Smooth muscle cell of the brain vasculature (primary cell): ENCODE measurements at places on chromosomes 2 and 18.

GRCh38 chr2:215606219-215606618 is 170.4 kb upstream of the FN1 start:
- no peak for DNase-seq

GRCh38 chr2:45857867-45858520 is 206.5 kb downstream of the PRKCE start:
- DNase-seq, result no peak

GRCh38 chr2:195582188-195582587 is 74.8 kb upstream of the SLC39A10 start:
- no peak for DNase-seq

DNA sequence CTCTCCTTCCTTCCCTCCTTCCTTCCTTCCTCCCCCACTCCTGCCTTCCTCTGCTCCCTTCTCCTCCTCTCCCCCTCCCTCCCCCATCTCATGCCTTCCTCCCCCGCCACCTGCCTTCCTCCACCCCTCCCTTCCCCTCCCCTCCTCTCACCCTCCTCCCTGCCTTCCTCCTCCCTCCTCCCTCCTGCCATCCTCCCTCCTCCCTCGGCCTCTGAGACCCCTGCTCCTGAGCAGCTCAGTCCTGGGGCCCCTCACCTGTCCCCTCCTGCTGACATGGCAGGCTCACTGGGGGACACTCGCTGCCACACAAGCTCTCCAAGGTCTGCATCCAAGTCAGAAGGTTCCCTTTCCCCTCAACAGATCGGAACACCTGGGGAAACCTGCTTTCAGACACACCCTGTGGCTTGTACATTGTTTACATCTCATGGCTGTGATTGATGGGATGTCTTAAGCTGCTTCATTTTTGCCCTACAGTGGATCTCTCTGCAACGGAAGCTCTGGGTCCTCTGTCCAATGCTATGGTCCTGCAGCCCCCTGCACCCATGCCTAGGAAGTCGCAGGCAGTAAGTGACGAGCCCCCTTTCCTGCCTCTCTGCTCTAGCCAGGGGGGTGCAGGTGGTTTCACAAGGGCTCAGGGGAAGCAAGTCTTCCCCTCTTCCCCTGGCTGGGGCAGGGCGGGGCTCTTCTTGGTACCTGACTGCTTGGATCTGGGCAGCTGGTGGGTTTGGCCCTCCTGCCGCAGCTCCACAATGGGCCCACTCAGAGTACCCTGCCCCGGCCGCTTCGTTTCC is 22.9 kb downstream of the ITGB1BP1 start:
- no peak for DNase-seq

GRCh38 chr2:63679252-63679855 is 90.6 kb downstream of the MDH1 start:
- no peak for DNase-seq

- DNase-seq, result no peak
Observed at GRCh38 chr18:60623331-60623730, 250.8 kb upstream of the MC4R start.

DNA sequence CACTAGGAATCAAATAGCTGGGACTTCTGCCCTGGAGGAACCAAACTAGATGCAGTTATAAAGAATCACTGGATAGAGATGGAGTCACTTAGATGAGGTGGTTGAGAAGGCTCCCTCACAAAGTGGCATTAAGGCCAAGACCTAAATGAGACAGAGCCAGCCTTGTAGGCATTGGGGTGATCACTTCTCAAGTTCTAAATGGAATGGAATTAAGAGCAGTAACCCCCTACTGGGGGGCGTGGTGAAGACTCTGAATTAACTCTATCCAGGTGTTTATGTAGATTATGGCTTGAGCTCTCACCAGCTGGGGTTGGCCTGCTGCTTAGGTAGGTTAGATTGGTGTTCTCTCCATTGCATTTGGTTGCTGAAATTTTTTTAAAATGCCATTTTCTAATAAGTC is 71.3 kb downstream of the TTC27 start:
- no peak for DNase-seq

DNA sequence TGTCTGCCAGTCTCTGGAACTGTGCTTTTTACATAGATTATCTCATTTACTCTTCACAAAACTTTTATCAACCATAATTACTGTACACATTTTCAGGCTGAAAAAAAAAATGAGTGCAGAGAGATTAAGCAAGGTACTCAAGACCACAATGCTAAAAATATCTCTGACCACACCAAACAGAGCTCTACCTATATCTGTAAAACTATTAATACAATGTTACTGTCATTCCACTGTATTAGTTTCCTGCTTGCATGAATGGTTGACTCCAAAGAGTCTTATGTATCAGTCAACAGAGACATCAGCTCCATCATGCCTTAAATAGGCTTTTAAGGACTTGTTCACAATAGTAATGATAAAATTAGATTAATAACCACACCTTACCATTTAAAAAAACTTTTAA is 134.7 kb upstream of the CCDC150 start:
- no peak for DNase-seq

GRCh38 chr2:232418056-232418455 is 11.4 kb downstream of the ALPG start:
- no peak for DNase-seq

DNA sequence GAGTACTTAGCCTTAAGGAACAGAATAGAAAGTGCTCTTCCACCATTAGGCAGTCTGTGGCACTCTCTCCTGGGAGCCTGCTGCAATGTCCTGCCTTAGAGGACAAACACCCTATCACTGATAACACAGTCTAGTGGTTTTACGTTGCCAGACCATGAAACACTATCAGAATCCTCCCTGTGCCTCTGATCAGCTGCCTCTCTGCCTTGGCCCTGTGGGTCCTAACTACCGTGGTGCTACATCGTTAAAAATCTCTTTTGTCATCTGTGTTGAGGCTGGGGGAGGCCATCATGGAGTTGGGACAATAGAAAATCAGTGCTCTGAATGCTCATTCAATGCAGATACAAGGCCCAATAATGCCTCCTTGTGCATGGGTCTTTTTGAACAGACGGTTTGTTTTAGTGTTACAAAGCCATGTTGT is 11.9 kb upstream of the APCDD1 start:
- DNase-seq, result no peak

- DNase-seq, result no peak
Observed at GRCh38 chr2:151655663-151656398, 78.4 kb downstream of the NEB start.

GRCh38 chr2:232925153-232925820 is 55.2 kb downstream of the SNORC start:
- DNase-seq, result no peak

GRCh38 chr2:183185534-183185933 is 61.3 kb downstream of the NUP35 start:
- no peak for DNase-seq

GRCh38 chr18:9987345-9987744 is 73.5 kb downstream of the VAPA start:
- no peak for DNase-seq

DNA sequence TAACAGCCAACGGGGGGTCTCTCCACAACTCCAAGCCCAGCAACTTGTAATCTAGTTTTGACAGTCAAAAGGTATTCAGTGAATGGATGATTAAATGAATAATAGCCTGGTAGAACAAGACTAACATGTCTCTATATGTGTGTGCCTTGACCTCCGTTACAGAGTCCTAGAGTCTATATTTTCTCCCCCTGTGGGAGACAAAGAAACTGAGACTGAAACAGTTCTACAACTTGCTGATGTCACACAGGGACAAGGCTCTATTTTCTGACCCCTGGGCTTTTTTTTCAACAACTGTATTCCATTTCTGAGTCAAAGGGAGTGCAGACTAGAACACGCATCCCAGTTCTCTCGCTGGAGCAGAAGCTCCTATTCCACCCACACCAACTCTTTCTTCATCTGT is 223.6 kb upstream of the AGAP1 start:
- no peak for DNase-seq

DNA sequence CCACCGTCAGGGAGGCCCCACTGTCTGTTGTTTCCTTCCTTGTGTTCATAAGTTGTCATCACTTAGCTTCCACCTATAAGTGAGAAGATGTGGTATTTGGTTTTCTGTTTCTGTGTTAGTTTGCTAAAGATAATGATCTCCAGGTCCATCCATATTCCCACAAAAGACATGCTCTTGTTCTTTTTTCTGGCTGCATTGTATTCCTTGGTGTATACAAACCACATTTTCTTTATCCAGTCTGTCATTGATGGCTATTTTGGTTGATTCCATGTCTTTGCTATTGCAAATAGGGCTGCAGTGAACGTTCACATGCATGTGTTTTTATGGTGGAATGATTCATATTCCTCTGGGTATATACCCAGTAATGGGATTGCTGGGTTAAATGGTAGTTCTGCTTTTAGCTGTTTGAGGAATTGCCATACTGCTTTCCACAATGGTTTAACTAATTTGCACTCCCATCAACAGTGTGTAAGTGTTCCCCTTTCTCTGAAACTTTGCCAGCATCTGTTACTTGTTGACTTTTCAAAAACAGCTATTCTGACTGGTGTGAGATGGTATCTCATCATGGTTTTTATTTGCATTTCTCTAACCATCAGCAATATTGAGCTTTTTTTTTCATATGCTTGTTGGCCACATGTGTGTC is 156.6 kb upstream of the NOSTRIN start:
- DNase-seq, result no peak

DNA sequence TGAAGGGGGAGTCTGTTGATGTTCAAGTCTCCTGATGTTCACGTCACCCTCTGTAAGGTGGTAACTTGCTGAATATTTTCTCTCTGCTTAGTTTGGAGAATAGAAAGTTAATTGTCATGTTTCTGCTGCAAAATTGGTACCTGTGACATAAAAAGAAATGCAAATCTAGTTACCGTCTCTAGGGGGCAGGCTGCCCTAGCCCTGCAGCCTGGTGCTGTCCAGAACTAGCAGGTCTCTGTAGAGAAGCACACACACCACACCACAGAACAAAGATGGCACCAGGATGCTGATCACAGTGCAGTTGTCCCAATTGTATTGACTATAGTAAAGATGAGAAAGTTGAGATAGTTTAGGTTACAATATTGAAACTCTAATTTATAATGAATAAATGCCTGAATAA is 47.0 kb downstream of the SLC9A4 start:
- no peak for DNase-seq

DNA sequence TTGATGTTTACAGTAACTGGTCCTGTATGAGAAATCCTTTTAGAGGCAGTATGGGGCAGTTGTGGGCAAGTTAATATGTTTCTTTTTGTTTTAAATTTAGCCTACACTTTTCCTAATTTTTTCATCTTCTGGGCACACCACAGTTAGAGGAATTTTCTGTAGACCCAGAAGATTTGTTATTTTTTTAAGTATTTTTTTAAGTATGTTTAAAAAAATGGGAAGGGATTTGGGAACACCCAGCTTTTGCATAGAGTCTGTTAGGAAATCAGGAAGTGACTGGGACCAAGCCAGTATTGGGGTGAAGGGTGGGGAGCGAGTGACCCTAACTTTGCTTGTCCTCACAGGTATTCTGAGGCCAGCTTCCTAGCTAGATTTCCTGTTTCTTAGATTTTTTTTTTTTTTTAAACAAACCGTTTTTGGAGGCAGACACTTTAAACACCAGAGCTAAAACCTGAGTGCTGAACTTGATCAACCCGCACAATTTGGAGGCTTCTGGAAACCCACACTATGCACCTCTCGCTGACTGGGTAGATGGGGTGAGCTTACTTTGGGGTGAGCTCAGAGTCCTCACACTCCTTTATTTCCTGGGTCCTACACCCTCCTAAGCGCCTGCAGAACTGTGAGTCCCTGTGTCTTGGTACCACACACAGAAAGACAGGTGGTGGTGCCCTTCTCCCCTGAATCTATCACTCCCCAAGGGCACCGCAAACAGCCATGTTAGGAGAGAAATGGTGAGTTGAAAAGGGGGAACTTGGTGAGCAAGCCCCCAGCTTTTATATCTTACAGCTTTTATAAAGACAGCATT is 5.2 kb downstream of the GATA6 start:
- no peak for DNase-seq

GRCh38 chr2:833180-833579 is 117.5 kb upstream of the SNTG2 start:
- no peak for DNase-seq

- DNase-seq, result no peak
Observed at GRCh38 chr2:37600735-37601134, 70.7 kb downstream of the CDC42EP3 start.
